Left ventricle myocardium superior (tissue), 1 donor: ENCODE measurements at places on chromosomes 4 and X. TPM values are rescaled to one million over a fixed set of nuclear protein-coding genes. Genes with fewer than 3 reads are reported as not detected.

Gene PNMA5
- total RNA-seq: not detected

DNA sequence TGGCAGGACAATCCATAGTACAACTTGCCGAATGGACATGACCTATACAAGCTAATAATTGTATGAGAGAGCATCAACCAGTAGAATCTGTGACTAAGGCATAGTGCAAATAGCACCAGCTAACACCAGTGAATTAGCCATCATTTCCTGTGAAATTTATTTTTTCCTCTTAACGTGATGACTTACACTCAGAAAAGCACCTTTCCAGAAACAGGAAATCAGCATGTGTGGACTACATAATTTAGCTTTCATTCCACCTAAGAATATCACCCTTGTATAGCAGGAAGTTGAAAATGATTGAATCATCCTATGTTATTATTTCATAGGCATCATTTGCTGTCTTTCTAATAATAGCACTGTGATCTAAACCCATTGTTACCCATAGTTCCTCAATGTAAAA lies 1393.4 kb upstream of the PCDH7 start:
- no peak for DNase-seq

DNA sequence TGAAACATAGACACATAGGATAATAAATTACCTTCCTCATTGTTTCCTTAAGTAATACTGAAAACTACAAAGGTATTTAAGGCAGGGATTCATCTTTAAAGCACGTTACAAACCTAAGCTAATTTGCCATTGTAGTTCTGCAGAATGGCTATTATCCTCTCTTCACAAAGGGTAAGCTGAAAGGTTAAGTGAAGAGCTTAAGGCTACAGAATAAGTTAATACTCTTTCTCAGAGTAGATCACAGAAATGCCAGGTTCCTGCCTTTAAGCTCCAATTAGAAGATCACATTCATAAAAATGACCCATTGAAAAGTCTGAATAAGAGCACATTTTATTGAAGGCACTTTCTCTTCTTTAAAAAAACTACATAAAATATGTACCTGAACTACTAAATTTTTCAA lies 42.1 kb upstream of the PRDM5 start:
- no peak for DNase-seq

DNA sequence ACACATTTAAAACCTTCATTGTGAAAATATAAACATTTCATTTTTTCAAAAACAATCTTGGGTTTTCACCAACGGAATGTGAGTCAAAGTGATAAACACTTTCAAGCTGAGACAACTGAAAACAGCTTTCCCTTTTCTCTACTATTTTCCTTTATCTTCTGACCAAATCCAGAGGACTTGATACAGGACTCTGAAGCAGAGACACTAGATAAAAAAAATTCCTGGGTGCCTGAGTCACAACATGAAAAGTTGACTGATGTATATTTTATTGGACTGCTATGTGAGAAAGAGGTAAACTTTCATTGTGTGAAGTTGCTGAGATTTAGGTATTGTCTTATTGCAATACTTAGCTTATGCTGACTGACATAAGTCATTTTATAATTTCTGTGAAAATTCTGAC lies 411.2 kb downstream of the SPOCK3 start:
- DNase-seq: no peak

DNA sequence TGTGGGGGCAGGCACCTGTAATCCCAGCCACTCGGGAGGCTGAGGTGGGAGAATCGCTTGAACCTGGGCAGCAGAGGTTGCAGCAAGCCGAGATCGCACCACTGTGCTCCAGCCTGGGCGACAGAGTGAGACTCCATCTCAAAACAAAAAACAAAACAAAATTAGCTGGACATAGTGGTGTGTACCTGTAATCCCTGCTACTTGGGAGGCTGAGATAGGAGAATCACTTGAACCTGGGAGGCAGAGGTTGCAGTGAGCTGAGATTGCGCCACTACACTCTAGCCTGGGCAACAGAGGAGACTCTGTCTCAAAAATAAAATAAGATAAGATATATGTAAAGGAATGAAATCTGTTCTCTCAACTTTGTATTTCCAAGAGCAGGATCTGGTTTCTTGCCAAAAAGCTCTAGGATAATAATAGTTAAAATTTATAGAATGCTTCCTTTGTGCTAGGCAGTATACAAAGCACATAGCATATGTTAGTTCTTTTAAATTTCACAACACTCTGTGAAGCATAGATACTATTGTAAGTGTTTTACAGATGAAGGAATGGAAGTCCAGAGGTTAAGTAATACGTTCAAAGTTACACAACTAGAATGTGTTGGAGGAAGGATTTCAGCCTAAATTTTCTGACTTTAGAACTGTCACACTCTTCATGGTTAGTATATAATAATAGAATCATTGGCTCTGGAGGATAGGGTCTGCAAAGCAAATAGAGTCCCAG lies 10.3 kb downstream of the MRPL1 start:
- DNase-seq: no peak
